ENCODE measurements at places on chromosomes 4 and X. TPM values are rescaled to one million over a fixed set of nuclear protein-coding genes. Genes with fewer than 3 reads are reported as not detected.

DNA sequence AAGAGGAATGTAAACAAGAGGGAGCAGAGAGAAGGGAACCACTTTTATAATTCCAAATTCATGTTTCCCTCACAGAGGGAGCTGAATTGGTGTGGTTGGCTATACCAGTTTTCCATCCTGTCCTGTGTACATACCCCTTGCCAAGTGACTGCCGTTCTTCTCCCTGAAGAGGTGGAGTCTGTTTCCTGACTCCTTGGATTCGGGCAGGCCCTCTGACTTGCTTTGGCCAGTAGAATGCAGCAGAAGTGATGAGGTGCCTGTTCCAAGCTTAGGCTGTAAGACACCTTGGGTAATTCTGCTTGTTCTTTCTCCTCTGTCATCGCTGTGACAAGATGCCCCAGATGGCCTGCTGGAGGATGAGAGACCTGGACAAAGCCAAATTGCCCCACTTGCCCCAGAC is 124.7 kb downstream of the UCHL1 start:
- DNase-seq: no peak

- no peak for DNase-seq
These were observed 23.3 kb downstream of the PRKX start for GRCh38 chrX:3690140-3690539.

DNA sequence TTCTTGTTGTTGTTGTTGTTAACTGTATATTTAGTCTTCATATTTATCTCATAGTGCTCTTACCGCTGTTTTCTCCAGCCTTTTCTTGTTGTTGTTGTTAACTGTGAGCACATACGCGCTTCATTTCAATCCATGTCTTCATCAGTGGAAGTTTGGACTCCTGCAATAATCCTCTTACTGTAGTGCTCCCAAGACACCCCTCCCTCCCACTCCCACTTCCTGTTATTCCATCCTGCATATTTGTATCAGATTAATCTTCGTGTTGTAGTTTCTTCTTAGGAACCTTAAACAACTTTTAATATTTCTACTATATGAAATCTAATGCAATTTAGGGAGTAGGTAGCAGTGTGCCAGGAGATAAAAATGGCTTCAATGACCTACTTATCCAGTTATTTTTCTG is 674.8 kb downstream of the RAPGEF2 start:
- DNase-seq: no peak

SUPT20HL1 gene
- 1.5 TPM for total RNA-seq

- no peak for DNase-seq
These were observed 154.2 kb upstream of the NEIL3 start for GRCh38 chr4:177155454-177155853.
